Activated CD8-positive, alpha-beta T cell treated with anti-CD3 and anti-CD28 coated beads, Interleukin-2, amount 10 ng/mL, durations not matched to agents 7 days and 5 days (primary cell): ENCODE measurements at places on chromosomes 1 and 21.

DNA sequence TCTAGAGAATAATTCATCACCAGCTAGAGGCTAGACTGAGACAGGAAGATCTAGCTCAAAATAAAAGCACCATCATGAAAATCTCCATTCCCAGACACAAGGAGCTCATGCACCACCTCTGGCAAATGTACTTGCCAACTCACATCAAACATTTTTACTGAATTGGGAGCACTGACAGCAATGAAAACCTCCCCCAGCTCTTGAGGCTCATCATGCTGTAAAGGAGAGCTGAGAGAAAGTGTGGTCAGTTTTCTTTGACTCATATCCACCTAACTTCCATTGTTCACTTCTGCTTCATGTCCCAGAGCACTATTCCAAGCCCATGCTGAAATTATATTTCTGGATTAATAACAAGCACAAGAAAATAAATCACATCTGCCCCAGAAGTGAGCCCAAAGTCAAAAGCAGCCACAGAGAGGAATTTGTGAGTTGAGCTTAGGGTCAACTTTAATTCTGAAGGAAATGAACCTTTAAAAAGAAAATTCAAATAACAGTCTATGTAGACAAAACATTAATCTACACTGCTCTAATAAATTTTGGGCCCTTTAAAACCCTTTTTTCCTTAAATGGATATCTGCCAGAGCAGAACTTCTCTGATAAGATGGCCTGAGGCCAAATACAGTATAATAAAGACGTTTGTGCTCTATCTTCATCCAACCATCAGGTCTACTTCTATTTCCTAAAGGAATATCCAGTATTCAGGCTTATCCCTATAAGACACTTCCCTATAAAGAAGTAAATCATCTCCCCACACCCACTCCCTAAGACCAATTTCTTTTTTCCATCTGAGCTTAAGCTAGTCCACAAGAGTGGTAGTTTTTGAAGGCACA, 85.9 kb upstream of the ADAM30 start:
- no peak for DNase-seq
- no peak overlapping the region for H3K4me3 ChIP-seq
- peaks cover 49% of the 10 kb centered on the region for H3K36me3 ChIP-seq
- H3K27me3 ChIP-seq = no peaks in the 10 kb centered on the region
- peaks cover 41% of the 10 kb centered on the region for H3K4me1 ChIP-seq

GRCh38 chr1:64922336-64922735, 44.0 kb downstream of the JAK1 start:
- no peak overlapping the region for H3K4me3 ChIP-seq
- H3K36me3 ChIP-seq = peaks cover 38% of the 10 kb centered on the region
- H3K27ac ChIP-seq = no peak overlapping the region
- no peak for DNase-seq
- H3K27me3 ChIP-seq = no peaks in the 10 kb centered on the region
- H3K4me1 ChIP-seq = peaks cover 75% of the 10 kb centered on the region

- no peak overlapping the region for H3K4me3 ChIP-seq
- no peak overlapping the region for H3K27ac ChIP-seq
- H3K27me3 ChIP-seq = peaks cover 1% of the 10 kb centered on the region
- no peaks in the 10 kb centered on the region for H3K4me1 ChIP-seq
- no peak for DNase-seq
Observed at GRCh38 chr1:93729502-93729901, 47.9 kb upstream of the BCAR3 start.

GRCh38 chr1:212591922-212592321, 16.6 kb upstream of the ATF3 start:
- peaks cover 4% of the 10 kb centered on the region for H3K36me3 ChIP-seq
- peaks cover 36% of the 10 kb centered on the region for H3K27me3 ChIP-seq
- peaks cover 19% of the 10 kb centered on the region for H3K4me1 ChIP-seq
- no peak overlapping the region for H3K4me3 ChIP-seq
- no peak overlapping the region for H3K27ac ChIP-seq
- DNase-seq = no peak

DNA sequence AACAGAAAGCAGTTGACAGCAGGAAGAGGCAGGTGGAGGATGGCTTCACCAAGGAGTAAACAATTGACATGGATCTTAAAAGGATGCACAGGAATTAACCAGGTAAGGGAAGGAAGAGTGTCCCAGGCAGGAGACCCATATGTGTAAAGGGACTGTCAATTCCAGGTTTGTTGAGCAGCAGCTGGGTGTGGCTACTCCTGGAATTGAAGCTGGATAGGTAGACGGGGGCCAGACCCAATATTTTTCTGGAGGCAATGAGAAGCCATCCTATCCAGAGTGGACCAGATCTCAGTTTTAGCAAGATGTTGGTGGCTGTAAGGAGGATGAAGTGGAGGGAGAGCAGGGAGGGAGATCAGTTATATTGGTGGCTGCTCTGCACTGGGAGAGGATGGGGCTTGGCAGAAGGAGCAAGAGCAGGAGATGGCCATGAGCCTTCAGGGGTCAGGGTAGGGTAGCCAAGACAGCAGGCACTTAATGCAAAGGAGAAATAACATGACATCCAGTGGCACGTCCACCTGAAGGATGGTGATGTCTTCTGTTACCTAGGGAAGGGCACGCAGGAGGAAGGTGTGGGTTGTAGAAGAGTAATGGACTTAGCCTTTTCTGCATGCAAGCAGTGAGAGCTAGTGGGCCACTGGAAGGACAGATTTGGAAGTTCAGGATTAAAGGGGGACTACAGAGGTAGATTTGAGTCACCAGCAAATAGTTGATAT, 146.7 kb upstream of the HMGB4 start:
- peaks cover 2% of the 10 kb centered on the region for H3K27me3 ChIP-seq
- H3K4me1 ChIP-seq = no peaks in the 10 kb centered on the region
- no peak for DNase-seq
- H3K36me3 ChIP-seq = no peaks in the 10 kb centered on the region

GRCh38 chr1:101332633-101333032, 95.8 kb downstream of the S1PR1 start:
- H3K4me3 ChIP-seq = no peak overlapping the region
- DNase-seq = no peak
- H3K4me1 ChIP-seq = peaks cover 18% of the 10 kb centered on the region

GRCh38 chr21:18350216-18350615, 53.4 kb downstream of the TMPRSS15 start:
- H3K27ac ChIP-seq = no peak overlapping the region
- H3K4me1 ChIP-seq = no peaks in the 10 kb centered on the region
- H3K4me3 ChIP-seq = no peak overlapping the region
- no peaks in the 10 kb centered on the region for H3K27me3 ChIP-seq

DNA sequence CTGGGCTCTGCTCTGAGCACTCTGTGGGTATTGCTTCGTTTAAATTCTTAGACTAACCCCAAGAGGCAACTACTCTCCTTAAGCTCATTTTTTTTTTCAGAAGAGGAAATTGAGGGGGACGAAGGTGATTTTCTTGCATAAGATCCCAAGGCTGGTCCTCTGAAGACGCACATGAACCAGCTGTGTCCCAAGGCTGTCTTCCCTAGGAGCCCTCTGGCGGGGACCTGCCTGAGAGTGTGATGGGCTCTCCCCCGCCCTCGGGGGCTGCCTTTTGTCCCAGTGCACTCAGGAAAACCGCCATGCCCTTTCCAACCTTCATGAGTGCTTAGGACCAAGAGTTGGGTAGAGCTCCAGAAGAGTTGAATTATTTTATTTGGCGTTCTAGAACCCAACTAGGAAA, 21.7 kb downstream of the UMODL1 start:
- H3K36me3 ChIP-seq = no peaks in the 10 kb centered on the region
- H3K4me3 ChIP-seq = no peak overlapping the region
- no peak overlapping the region for H3K27ac ChIP-seq
- DNase-seq = no peak

DNA sequence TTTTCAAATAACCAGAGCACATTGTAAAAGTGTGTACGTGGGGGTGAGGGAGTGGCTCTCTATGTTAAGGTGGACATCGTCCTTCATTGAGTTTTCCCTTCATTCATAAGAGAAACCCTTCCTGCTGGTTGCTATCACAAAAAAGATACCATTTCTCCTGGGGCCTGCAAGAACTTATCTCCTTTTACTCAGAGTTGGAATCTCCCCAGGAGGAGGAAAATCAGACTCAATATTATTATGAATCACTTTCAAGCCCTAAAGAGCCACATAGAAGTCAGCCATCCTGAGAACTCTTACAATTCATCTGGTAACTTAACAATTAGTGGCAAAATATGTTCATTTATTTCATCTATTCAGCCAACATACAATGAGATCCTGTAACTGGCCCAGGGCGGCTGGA, 27.1 kb upstream of the TGFBR3 start:
- H3K27me3 ChIP-seq = peaks cover 13% of the 10 kb centered on the region
- H3K36me3 ChIP-seq = no peaks in the 10 kb centered on the region
- H3K27ac ChIP-seq = no peak overlapping the region
- no peaks in the 10 kb centered on the region for H3K4me1 ChIP-seq

DNA sequence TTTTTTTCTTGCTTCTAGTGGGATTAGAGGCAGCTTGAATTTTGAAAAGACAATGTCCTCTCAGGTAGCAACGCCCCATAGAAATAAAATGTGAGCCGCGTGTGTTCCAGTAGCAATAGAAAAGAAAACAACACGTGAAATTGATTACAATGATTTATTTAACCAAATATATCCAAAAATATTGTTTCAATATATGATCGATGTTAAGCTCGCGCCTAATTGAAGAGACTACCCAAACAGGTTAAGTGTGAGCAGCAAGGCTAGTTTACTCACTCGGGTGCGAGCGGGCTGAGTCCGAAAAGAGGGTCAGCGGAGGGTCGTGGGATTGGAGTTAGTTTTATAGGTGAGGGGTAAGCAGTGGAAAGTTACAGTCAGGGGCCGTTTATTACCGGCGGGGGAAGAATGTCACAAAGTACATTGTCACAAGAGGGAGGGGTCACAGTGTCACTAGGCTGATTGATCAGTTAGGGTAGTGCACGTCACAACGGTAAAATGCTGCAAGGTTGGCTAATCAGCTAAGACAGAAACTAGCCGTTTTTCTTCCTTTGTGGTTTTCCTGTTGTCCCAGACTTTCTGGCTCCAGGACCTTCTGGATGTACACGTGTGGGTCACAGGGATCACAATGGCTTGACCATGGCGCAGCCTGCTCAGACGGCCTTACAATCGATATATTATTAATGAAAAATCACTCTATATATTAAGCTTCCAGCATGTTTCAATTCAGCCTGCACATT, 697 bp upstream of the ZNF670 start:
- peaks cover 20% of the 10 kb centered on the region for H3K4me1 ChIP-seq
- H3K36me3 ChIP-seq = peaks cover 5% of the 10 kb centered on the region
- H3K27ac ChIP-seq = no peak overlapping the region
- H3K4me3 ChIP-seq = peak overlapping the region; percentile 77
- peaks cover 9% of the 10 kb centered on the region for H3K27me3 ChIP-seq
- no peak for DNase-seq

GRCh38 chr1:158121604-158122254, 59.0 kb upstream of the CD1D start:
- H3K4me3 ChIP-seq = no peak overlapping the region
- DNase-seq = peak; percentile 31
- peaks cover 18% of the 10 kb centered on the region for H3K4me1 ChIP-seq
- H3K27me3 ChIP-seq = peaks cover 33% of the 10 kb centered on the region
- H3K27ac ChIP-seq = no peak overlapping the region
- H3K36me3 ChIP-seq = no peaks in the 10 kb centered on the region

- H3K36me3 ChIP-seq = peaks cover 22% of the 10 kb centered on the region
- no peak for DNase-seq
- H3K27me3 ChIP-seq = no peaks in the 10 kb centered on the region
- no peak overlapping the region for H3K27ac ChIP-seq
- H3K4me3 ChIP-seq = no peak overlapping the region
Observed at GRCh38 chr1:161954466-161954865, 69.2 kb downstream of the OLFML2B start.

- H3K4me1 ChIP-seq = no peaks in the 10 kb centered on the region
- no peak overlapping the region for H3K27ac ChIP-seq
- H3K27me3 ChIP-seq = no peaks in the 10 kb centered on the region
- DNase-seq = no peak
Observed at GRCh38 chr1:219324171-219324570, 150.5 kb downstream of the LYPLAL1 start.

GRCh38 chr1:42335809-42336518, 929 bp upstream of the FOXJ3 start:
- peak overlapping the region; percentile 86 for H3K27ac ChIP-seq
- DNase-seq = no peak
- peaks cover 34% of the 10 kb centered on the region for H3K4me1 ChIP-seq
- peak overlapping the region; percentile 74 for H3K4me3 ChIP-seq
- H3K27me3 ChIP-seq = no peaks in the 10 kb centered on the region

DNA sequence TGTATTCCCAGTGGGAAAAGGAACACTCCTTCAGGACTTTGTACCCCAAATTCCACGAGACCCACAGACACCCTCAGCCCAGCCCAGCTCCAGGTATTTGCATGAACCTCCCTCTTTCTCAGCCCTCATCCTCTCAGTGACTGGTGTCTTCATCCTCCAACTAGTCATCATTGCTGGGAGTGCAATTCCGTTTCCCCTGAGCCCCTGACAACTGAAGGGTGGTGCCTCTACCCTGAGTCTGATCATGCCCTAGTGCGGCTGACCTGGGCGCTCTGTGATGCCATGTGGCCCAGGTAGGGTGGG, 3.8 kb upstream of the ZNF692 start:
- H3K27ac ChIP-seq = peak overlapping the region; percentile 88
- DNase-seq = no peak
- H3K4me3 ChIP-seq = peak overlapping the region; percentile 84
- H3K4me1 ChIP-seq = peaks cover 34% of the 10 kb centered on the region

- peaks cover 26% of the 10 kb centered on the region for H3K4me1 ChIP-seq
- DNase-seq = no peak
- peaks cover 5% of the 10 kb centered on the region for H3K27me3 ChIP-seq
- H3K36me3 ChIP-seq = peaks cover 60% of the 10 kb centered on the region
- no peak overlapping the region for H3K4me3 ChIP-seq
Observed at GRCh38 chr1:151401860-151402259, 2.5 kb downstream of the PSMB4 start.
